AG10803 (cell line): ENCODE measurements at places on chromosomes 16 and 17.

- peak; percentile 70 for DNase-seq
Observed at GRCh38 chr17:4806777-4807604, at the start of gene PLD2. Gene PLD2, plus strand, starts transcription at chr17:4807152. Its CDS starts 621 bp downstream, at chr17:4807773.

GRCh38 chr16:85868495-85868894 is 30.5 kb upstream of the IRF8 start:
- DNase-seq = no peak

GRCh38 chr17:68344701-68345136 is 53.4 kb downstream of the ARSG start:
- no peak for DNase-seq

GRCh38 chr16:72198771-72199201 is 26.8 kb upstream of the PMFBP1 start:
- no peak for DNase-seq

GRCh38 chr17:33469421-33469820 is 176.3 kb upstream of the ASIC2 start:
- no peak for DNase-seq

DNA sequence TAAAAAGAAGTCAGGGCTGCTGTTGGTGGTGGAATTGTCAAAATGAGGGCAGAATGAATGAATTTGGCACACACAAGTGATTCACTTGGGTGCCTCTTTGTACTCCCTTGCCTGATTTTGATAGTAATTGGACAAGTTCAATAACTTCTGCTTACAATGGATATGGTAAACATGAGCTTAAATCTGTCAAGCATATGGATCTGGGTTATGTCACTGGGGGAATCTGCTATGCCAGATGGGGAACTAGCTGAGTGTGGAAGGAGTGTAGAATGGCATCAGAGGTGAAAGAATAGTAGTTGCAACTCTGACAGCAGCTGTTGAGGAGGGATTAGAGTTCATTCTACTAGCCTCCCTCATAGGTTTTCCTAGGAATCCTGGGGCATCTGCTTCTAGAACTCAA is 724.2 kb upstream of the CDH8 start:
- DNase-seq = no peak

DNA sequence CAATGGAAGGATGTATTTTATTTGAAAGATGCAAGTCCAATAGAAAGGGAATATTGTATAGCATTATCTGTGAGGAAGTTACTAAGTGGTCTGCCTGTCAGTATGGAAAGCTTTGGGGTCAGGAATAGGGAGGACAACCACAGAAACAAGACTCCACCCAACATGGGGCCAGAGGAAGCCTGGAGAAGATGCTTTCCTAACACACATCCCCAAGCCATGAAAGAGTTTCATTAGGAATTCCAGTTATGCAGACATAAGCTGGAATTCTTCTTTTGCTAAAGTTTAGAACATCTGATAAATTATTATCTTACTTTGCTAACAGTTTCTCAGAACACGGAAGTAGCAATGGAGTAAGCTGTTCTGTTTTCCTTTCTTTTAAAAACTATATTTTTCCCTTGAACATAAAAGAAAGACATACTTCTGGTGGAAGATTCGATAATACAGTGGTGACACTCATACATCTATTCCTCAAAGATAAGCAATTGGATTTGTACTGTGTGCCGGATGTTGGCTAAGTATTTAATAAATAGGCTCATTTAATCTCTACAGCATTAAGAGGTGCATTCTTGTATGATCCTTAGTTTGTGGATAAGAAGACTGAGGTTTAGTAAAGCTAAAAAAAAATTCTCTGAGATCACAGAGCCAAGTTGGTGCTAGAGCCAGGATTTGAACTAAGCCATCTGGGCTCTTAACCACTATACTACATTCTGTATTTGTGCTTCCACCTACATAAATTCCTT is 51.0 kb upstream of the GAS7 start:
- peak; percentile 55 for DNase-seq

- DNase-seq = no peak
Observed at GRCh38 chr16:52501746-52502145, 45.2 kb downstream of the TOX3 start.

- peak; percentile 78 for DNase-seq
Observed at GRCh38 chr17:56593646-56594319, at the start of gene NOG. Gene NOG, plus strand, starts transcription at chr17:56593699. Its CDS starts 525 bp downstream, at chr17:56594224.

DNA sequence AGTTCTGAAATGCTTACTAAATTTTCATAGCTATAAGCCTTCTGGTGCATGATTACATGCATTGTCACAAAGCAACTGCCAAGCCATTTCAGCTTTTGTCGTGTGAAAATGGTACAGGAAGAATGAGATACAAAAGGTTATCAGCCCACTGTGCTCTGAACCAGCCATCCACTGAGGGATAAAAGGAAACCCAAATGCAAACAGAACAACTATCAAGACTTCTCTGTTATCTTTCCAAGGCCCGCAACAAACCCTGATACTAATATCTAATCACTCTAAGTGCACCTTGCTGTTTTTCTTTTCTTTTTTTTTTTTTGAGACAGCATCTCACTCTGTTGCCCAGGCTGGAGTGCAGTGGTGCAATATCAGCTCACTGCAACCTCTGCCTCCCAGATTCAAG is 109.0 kb downstream of the FTO start:
- DNase-seq = no peak

DNA sequence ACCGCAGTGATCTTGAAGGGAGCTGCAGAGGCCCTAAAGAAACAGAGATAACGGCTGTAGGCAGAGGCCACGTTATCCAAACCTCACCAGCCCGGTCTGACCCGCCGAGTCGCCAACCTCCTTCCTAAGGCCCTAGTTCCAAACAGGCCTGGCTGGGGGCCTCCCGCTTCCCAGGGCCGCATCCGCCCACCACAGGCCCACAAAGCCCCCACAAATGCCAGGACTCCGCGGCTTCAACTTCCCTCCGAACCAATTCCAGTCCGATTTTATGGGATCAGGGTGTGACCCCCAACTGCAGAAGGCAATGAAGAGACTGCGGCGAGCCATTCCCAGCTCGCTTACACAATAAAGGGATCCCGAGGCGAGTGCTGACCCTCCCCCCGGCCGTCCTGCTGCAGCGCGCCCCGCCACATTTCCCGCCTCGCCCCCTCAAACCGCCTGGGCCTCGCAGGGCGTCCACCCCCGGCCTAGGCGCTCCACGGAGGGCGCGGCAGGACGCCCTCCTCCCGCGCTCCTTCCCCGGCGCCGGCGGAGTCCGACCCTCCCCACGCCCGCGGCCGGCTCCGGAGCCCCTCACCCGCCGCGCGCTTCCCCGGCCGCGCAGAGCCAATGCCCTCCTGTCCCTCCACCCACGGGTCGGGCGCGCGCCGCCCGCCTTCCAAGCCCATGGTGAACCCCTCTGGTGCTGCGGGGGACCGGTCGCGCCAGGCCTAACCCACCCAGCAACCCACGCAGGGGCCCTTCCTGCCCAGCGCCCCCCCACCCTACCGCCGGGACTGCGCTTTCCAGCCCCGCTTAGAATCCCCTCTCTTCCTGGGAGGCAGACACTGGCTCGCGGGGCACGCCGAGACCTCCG is 926 bp downstream of the MYH10 start:
- peak; percentile 36 for DNase-seq

DNA sequence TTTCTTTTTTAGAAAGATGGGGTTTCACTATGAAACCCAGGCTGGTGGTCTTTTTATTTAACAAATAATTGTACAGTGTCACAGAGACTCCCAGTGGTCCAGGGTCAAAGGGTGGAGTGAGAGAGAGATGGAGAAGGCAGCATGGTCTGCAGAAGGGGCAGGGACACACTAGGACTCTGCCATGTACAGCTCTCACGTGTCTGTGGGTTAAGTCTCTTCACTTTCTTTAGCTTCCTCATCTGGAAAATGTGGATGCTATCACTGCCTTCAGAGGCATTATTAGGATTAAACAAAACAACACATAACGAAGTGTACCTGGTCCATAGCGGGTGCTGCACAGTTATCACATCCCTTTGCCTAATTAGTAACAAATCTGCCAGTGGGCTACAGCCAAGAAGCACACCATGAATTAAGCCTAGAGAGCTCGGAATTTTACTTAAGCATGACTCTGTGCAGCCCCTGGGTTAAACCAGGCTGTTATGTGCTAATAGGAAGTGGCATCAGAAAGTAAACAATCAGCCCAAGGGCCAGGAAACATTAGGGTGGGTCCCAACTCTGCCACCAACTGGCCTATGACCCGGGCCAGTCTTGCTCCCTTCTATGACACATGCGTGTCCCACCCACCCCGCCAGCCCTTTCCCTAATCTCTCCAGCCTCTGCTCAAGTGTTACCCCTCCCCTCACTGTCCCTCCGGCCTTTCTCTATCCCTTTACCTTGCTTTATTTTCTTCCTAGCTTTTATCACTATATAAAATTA is 13.9 kb downstream of the TOP3A start:
- DNase-seq = no peak

DNA sequence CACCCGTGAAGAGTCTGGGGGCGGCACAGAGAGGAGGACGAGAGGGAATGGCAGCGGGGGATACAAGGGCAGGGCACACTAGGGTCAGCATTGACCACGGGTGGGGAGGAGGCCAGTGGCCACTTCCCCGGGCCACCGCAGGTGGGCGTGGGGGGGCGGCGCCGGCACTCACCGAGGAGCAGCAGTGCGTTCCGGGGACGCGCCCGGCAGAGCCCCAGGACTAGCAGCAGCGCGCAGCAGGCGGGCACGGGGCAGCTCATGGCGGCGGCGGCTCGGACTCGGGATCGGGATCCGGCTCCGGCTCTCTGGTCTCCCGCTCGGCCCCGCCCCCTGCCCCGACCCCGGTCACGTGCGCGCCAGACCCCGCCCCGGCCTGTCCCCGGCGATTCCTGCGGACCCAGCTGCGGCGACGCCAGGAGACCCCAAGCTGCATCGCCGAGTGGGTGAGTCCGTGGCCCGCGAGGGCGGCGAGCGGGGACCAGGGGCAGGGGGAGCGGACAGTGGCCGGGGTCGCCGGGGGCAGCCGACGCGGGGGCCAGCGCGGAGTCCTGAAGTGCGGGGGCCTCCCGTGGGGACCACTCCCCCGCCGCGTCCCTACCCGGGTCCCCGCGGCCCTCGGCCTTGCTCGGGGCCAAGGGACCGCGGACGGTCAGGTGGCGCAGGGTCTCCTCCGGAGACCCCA is at the start of the genes SGSH and SLC26A11:
TSS of gene SGSH (minus strand) at position 280 of the 682 bp plus-strand sequence. CDS start at position 260, 20 bp downstream.
TSS of gene SLC26A11 (plus strand) at position 374 of the 682 bp plus-strand sequence. CDS start 1,134 bp downstream, outside the sequence.
- peak; percentile 52 for DNase-seq

DNA sequence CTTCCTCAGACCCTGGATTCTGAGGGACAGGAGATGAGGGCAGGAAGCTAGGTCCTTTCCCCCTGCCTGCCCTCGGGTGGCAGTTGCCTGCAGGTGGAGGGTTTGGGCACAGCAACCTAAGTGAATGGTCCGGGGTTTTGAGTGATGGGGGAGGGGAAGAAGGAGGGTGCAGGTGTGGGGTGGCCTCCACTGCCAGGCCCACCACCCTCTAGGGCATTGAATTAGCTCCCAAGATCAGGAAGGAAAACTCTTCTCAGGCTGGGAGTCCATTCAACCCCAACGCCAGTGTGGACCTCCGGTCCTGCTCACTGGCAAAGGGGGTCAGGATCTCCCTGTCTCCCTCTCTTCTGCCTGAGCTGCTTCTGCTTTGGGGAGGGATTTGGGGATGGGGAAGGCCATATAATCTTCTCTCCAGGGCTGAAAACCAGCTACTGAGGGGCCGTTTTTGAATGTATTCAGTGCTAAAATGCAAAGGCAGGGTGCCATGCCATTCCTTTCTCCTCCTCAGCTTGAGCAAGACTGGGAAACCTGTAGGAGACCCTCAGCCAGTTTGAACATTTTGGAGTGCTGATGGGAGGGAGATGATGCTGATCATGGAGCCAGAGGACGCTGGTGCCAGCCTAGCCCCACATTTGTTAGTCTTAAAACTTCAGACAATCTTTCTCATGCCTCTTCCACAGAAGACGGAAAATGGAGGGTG is 18.8 kb downstream of the GRB7 start:
- no peak for DNase-seq

- peak; percentile 65 for DNase-seq
Observed at GRCh38 chr16:2159175-2159838, 3.7 kb downstream of the TRAF7 start.

DNA sequence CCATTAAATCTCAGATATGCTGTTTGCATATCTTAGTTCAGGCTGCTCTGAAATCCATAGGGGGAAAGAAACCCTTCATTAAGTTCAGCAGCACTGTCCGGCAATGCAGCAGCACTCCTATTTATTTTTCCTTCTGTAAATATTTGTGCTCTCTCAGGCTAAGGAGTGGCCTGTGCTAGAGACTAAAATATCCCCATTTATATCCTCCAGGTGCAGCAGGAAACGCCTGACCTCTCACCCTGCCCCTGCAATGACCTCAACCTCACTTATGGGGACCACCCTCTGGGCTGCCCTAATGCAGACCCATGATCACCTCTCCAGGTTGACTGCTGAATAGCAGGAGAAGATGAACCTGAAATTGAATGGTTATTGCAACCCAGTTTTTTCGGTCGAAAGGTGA is 165.0 kb upstream of the ELAC2 start:
- DNase-seq = no peak

DNA sequence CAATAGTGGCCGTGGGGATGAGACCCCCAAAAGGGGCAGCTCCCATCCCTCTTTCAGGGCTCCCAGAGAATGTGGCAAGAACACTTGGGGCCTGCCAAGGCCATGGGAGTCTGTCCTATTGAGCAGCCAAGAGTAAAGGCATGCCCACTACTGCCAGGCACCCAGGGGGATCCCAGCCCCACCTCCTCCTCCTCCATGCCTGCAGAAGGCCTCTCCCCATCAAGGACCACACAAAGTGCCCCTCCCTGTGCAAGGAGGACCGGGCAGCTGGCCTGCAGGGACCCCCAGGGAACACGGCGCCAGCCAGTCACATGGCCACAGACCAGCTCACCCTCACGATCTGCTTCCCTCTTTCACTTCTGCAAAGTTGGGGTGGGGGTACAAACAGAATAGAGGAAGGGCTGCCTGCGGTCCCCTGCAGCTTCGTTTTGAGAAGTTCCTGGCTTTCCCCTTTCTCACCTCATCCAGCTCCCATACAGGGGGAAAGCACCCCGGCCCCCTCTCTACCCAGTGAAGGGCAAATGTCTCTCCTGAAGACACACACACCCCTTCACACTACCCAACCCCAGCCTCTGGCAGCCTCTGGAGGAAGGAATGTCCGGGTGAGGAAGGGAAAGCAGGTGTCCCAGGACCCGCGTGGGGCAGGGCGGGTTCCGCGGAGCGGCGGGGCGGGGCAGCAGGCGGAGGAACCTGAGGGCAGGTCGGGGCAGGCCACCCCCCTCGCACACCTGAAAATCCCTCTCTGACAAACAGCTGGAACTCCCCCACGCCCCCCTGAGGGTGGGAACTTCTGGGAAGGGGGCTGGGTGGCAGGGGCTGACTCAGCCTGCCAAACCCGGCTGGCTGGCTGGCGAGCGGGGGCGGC is 2.0 kb downstream of the PPP1R9B start:
- DNase-seq = peak; percentile 31

GRCh38 chr16:368388-369158 is 1.8 kb downstream of the MRPL28 start:
- no peak for DNase-seq
